ENCODE measurements at places on chromosomes 13 and 19. TPM values are rescaled to one million over a fixed set of nuclear protein-coding genes. Genes with fewer than 3 reads are reported as not detected.

The KLF1 gene
- 7.1 TPM for total RNA-seq

The VWA8 gene
- total RNA-seq = 35.6 TPM

The CEBPA gene
- 12.0 TPM for total RNA-seq

The ZNF850 gene
- total RNA-seq = 8.2 TPM

The ACP5 gene
- total RNA-seq = 10.0 TPM

The PBX4 gene
- 5.3 TPM for total RNA-seq

The ZNF471 gene
- 9.3 TPM for total RNA-seq

The BRCA2 gene
- total RNA-seq = 6.4 TPM

The ZFP28 gene
- 7.6 TPM for total RNA-seq

The SDHAF1 gene
- 15.9 TPM for total RNA-seq

The PRR36 gene
- total RNA-seq = 1.9 TPM

The ZNF829 gene
- total RNA-seq = 3.3 TPM

The LGI4 gene
- 5.1 TPM for total RNA-seq

The PGLYRP2 gene
- total RNA-seq = not detected

The KASH5 gene
- not detected for total RNA-seq

The CABP5 gene
- not detected for total RNA-seq

The FXYD7 gene
- 0.41 TPM for total RNA-seq

The WBP4 gene
- 6.7 TPM for total RNA-seq

The NUDT15 gene
- 13.8 TPM for total RNA-seq

The CEACAM3 gene
- total RNA-seq = 2.6 TPM

The ELSPBP1 gene
- not detected for total RNA-seq

The ZNF728 gene
- 0.18 TPM for total RNA-seq

The ELOF1 gene
- total RNA-seq = 24.9 TPM

The KISS1R gene
- total RNA-seq = 0.88 TPM

The KLK3 gene
- total RNA-seq = not detected

The CLPTM1 gene
- 92.5 TPM for total RNA-seq

The TRPC4 gene
- 5.0 TPM for total RNA-seq

The KLK14 gene
- 0.18 TPM for total RNA-seq

The CBLC gene
- 8.8 TPM for total RNA-seq

The DPP9 gene
- 33.9 TPM for total RNA-seq

The PSG7 gene
- not detected for total RNA-seq

The C1QTNF9 gene
- total RNA-seq = 1.1 TPM

The ZNF560 gene
- not detected for total RNA-seq

The PABPC3 gene
- total RNA-seq = 0.23 TPM

The ADGRE3 gene
- total RNA-seq = 1.3 TPM

The SYNE4 gene
- 7.4 TPM for total RNA-seq

The OR7A10 gene
- total RNA-seq = not detected

The ATF5 gene
- 5.7 TPM for total RNA-seq

The VN1R4 gene
- not detected for total RNA-seq

The ZNF30 gene
- total RNA-seq = 4.6 TPM

The PDX1 gene
- not detected for total RNA-seq

The TTYH1 gene
- 3.2 TPM for total RNA-seq

The NLRP11 gene
- 0.18 TPM for total RNA-seq

The ZFR2 gene
- 0.41 TPM for total RNA-seq

The COX7A1 gene
- total RNA-seq = 36.9 TPM

The F7 gene
- total RNA-seq = 2.6 TPM

The B3GNT8 gene
- total RNA-seq = 8.0 TPM

The SELENOV gene
- total RNA-seq = 4.7 TPM

The KLK15 gene
- not detected for total RNA-seq

The SCN1B gene
- total RNA-seq = 3.0 TPM

The CCL25 gene
- not detected for total RNA-seq

The KCNC3 gene
- 7.8 TPM for total RNA-seq
